ENCODE measurements at places on chromosomes 5 and 9. TPM values are rescaled to one million over a fixed set of nuclear protein-coding genes. Genes with fewer than 3 reads are reported as not detected.
A peak's percentile ranks its signal among the peaks of the same experiment; 100 is the strongest.

- H3K4me3 ChIP-seq: peak overlapping the region; percentile 62
- peaks cover 66% of the 10 kb centered on the region for H3K27me3 ChIP-seq
- peaks cover 33% of the 10 kb centered on the region for H3K4me1 ChIP-seq
- no peaks in the 10 kb centered on the region for H3K36me3 ChIP-seq
- H3K27ac ChIP-seq: peak overlapping the region; percentile 95
Measured at GRCh38 chr5:173232499-173233346, 2.3 kb downstream of the NKX2-5 start.

GRCh38 chr5:42600441-42600840, 156.2 kb upstream of the CCDC152 start:
- H3K27ac ChIP-seq: no peak overlapping the region
- H3K27me3 ChIP-seq: no peaks in the 10 kb centered on the region
- no peak overlapping the region for H3K4me3 ChIP-seq
- peaks cover 11% of the 10 kb centered on the region for H3K4me1 ChIP-seq

DNA sequence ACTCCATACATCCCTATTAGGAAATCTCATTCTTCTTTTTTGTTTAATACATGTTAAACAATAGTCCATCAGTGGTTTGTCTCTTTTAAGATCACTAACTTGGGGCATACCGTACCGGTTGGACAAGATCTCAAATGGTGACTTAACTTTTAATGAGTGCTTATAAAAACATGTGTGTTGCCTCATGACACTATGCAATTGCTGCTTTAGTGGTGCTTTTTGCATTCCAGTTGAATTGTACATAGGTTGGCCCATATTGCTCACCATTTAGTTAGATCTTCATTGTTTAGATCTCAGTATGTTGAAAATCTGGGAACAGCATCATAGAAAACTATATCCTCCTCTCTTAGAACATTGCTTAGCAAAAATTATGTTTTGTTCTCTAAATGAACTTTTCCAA, 17.8 kb downstream of the C9orf85 start:
- no peaks in the 10 kb centered on the region for H3K27me3 ChIP-seq
- no peak overlapping the region for H3K4me3 ChIP-seq
- no peak overlapping the region for H3K27ac ChIP-seq
- no peaks in the 10 kb centered on the region for H3K36me3 ChIP-seq
- peaks cover 6% of the 10 kb centered on the region for H3K4me1 ChIP-seq

DNA sequence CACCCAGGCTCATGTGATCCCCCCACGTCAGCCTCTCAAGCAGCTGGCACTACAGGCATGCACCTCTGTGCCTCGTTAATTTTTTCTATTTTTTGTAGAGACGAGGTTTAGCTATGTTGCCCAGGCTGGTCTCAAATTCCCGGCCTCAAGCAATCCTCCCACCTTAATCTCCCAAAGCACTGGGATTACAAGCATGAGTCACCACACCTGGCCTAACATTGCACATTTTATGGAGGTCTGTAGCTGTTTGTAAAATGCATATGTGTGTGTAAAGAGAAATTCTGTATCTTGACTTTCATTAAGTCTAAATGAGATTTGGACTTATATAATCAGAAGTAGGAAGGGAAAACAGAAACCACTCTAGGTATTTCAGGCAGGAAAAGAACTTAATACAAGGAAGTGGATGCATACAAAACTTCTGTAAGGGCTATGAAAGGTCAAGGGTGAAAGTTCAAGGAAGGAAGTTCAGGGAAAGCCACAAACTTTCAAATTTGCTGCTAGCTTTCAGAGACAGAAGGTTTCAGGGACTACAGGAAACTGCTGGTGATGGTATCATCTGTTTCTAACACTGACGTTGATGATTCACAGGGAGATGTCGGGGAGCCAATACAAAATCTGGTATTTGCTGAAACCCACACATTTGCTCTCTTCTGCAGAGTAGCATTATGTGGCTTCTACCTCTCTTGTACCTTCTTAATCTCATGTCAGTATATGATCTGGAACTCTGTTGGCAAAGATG, 209.4 kb downstream of the PIK3R1 start:
- no peaks in the 10 kb centered on the region for H3K36me3 ChIP-seq
- DNase-seq: no peak
- no peak overlapping the region for H3K4me3 ChIP-seq
- no peaks in the 10 kb centered on the region for H3K27me3 ChIP-seq

GRCh38 chr9:5846501-5846921, 13.6 kb upstream of the ERMP1 start:
- no peaks in the 10 kb centered on the region for H3K27me3 ChIP-seq
- no peaks in the 10 kb centered on the region for H3K36me3 ChIP-seq
- no peak for DNase-seq
- peaks cover 7% of the 10 kb centered on the region for H3K4me1 ChIP-seq

Gene LRRTM2
- 0.06 TPM for polyA plus RNA-seq

Gene ARL14EPL
- polyA plus RNA-seq: not detected

GRCh38 chr5:174355208-174355612, 309.7 kb downstream of the NSG2 start:
- H3K27me3 ChIP-seq: no peaks in the 10 kb centered on the region
- H3K36me3 ChIP-seq: no peaks in the 10 kb centered on the region
- H3K4me1 ChIP-seq: peaks cover 7% of the 10 kb centered on the region
- H3K4me3 ChIP-seq: no peak overlapping the region
- no peak for DNase-seq

Gene GFI1B
- 0.06 TPM for polyA plus RNA-seq

Gene TMEM174
- not detected for polyA plus RNA-seq
